ENCODE measurements at places on chromosomes 11 and 22.

GRCh38 chr11:45156201-45156600, 9.8 kb downstream of the PRDM11 start:
- DNase-seq: no peak

- no peak for DNase-seq
Observed at GRCh38 chr11:129694538-129694937, 121.1 kb upstream of the TMEM45B start.

- DNase-seq: no peak
Observed at GRCh38 chr11:11916981-11917399, 75.2 kb downstream of the USP47 start.

DNA sequence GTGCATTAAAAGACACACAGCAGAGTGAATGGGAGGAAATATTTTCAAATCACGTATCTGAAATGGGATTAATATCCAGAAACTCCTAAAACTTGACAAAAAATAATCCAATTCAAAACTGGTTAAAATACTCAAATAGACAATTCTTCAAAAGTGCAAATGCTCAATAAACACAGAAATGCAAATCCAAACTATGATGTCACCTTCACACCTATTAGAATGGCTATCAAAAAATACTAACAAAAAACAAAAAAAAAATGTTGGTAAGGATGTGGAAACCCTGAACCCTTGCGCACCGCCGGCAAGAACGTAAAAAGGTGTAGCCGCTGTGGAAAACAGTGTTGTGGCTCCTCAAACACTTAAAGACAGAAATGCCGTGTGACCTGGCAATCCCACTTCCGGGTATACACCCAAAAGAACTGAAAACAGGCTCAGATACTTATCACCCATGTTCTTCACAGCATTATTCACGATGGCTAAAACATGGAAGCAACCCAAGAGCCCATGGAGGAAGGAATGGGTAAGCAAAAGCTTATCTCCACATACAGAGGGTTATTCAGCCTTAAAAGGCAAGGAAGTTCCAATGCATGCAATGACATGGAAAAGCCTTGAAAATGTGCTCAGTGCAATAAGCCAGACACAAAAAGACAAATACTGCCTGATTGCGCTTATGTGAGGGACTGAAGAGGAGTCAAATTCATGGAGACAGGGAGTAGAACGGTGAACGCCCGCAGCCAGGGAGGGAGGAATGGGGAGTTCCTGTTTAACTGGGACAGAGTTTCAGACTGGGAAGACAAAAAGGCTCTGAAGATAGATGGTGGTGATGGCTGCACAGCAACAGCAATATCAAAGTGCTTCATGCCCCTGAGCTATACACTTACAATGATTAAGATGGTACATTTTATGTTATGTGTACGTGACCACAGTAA, 19.6 kb downstream of the BRD1 start:
- no peak for DNase-seq

DNA sequence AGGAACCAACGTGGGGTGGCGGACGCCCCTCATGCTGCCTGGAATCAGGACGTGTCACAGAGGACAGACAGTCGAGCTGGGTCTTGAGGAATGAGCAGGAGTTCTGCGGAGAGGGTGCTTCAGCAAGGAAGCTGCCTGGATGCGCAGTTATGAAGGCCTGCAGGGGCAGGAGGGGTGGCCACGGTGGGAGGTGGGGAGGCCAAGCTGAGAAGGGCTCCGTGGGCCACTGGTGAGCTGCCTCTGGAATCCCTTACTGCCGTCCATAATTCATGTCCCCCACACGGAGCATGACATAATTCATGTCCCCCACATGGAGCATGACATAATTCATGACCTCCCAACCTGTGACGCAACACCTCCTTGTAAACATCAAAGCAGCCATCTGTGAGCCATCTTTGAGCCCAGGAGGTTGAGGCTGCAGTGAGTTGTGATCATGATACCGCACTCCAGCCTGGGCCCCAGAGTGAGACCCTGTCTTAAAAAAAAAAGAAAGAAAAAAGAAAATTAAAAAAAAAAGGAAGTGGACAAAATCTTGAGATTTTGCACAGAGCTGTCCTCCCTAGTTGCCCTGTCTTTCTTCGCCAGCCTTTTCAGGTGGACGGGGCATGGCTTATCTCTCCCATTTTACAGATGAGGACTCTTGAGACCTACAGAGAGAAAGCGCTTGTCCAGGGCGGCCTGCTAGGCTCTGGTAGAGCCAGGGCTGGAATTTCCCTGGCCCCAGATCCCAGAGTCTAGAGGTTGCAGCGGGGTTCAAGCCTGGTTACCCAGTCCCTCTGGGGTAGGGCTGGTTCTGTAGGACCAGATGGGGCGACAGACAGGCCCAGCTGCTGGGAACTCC, 24.3 kb upstream of the PICK1 start:
- DNase-seq: no peak

DNA sequence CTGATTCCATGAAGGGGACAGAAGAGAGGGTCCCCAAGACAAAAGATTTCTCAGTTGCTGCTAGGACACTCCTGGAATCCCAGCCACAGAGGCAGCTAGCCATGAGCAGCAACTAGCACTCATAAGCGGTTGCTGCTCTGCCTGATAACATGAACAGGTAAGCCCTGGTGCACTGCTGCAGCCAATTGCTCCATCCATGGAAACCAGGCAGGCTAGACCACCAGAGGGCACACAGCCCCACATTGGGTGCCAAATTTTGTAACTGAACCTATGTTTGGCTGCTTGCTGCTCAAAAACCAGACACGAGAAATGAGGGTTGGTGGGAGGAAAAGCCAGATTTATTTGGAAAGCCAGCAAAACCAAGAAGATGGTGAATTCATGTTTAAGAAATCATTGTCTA, 21.9 kb upstream of the QSER1 start:
- no peak for DNase-seq

DNA sequence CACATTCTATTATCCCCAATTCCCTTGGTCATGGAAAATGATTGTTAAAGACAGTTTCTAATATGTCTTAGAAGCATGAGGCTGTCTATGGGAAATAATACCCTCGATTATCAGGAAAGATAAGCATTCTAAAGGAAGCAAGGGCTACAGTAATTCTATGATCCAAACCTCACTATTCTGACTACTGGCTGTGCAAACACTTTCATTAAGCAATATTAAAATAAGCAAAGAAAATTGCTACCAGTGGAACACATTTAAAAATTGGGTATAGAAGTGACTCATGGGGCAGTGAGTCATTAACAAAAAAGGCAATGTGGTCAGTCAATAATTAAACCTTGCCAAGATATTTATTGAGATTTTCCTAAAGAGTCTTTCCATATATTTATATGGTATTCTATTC, 1415.2 kb upstream of the TENM4 start:
- no peak for DNase-seq

DNA sequence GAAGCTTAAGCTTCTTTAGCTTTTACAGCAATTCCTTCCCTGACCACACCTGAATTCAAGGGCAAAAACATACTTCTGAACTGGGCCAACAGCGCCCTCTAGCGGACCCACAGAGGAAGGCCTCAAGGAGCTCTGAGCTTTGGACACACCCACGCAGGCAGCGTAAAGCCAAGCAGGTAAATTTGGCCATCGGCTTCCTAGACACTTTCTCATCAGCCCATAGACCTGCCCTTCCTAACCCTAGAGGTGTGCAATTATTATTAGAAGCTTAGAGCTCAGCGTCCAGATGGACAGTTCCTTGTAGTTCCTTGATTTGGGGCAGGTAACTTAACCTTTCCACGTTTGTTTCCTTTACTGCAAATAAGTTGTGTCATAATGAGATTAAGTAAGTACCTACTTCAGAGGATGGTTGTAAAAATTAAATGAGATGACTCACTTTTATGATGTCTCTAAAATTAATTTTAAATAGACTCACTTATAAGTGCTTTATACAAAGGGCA, 25.7 kb upstream of the HMGXB4 start:
- DNase-seq: no peak

DNA sequence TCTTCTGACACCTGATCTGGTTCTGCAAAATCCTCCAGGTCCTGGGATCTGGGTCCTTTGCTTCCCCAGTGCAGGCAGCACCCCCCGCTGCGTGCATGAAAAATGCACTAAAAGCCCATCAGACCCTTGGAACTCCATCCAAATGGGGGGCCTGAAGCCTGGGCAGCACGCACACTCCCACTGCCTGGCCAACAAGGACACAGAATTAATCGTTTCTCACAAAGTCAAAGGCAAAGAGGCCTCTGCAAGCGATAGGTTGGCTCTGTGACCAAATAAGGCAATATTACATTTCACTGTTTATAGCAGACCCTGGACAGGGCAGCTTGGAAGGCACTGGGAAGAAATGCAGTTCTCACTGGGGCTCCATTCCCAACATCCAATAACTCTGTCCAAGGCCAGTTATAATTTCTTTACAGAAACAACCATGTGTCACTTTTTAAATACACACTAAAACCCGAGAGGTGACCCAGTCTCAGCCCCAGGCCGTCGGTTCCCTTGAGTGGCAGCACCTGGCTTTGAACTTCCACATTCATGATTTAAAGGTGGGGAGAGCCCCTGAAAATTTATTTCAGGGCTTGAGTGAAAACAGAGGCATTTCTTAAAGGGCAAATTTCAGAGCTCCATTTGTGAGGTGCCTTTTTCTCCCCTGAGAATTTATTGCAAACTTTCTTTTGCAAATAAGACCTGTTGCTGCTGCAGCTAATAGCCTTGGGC, 114.4 kb upstream of the ANO1 start:
- DNase-seq: no peak

- DNase-seq: no peak
Observed at GRCh38 chr11:2586793-2587131, 113.0 kb downstream of the KCNQ1OT1 start.

- no peak for DNase-seq
Observed at GRCh38 chr22:19802894-19803735, 42.5 kb downstream of the TBX1 start.

DNA sequence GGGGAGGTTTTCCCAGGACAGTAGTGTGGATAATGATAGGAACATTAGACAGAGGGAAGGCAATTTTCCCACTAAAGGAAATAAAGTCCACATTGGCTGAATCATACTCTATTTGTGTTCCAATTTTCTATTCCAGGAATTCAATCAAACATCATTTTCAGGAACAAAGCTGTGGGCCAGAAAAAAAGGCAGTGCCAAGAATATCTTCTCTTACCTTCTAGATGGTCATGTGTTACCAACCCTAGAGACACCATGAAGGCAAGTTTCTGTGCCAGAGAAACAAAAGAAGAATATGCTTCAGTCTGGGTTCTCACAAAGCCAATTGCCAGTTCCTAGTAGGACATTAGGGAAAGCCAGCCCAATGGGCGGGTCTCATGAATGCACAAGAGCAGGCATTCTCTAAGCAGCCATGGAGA, 27.5 kb downstream of the LARGE2 start:
- no peak for DNase-seq

DNA sequence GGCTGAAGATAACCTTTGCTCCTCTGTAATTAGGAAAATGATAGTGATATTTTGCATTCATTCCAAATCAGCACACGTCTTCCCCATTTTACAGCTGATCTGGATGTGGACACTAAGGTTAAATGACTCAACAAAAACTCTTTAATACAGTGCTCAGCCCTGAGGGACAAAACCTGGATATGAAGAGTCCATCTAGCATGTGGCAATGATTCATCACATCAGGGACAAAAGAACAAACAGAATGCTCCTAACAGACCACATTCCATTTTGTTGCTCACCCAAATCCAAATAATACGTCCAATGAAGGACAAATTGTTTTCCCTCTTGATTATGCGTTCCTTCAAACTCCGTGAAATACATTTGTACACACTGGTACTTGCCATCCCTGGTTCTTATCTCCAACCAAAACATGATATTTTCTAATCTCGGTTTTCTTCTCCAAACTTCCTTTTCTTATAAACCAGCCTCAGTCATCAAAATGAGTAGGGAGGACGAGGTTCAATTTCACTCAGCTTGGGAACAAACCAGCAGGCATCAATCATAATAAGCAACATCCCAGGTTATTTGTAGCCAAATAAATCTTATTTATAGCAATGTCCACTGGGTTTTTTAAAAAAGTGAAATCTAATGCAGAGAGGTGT, 53.7 kb upstream of the MTMR2 start:
- DNase-seq: no peak

DNA sequence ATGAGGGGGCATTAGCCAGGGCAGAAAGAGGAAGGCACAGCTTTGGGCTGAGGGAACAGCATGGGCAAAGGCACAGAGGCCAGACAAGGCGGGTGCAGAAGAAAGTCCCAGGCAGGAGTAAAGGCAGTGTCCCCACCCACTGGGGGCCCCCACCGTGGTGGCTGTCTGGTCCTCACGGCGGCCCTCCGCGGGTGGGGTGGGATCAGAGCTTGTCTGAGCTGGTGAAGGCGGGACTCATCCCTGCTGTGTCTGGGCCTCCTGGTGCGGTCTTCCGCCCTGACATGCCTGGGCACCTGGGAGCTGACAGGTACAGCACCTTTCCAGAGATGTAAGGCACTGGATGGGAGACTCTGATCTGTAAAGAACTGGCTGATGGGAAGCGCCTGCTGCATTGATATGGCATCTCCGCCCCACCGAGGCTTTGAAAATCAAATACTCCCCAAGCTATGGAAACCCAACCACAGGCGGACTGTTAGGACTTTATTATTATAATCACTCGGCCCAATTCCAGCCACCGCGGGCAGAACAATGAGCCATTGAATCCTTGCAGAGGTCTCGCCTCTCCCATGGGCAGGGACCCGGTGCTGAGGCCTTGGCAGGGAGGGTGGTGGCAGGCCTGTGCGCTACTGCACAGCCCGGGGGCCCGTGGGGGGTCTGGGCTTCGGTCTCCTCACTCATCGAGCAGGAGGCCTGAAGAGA, 14.2 kb upstream of the GNB1L start:
- DNase-seq: no peak

DNA sequence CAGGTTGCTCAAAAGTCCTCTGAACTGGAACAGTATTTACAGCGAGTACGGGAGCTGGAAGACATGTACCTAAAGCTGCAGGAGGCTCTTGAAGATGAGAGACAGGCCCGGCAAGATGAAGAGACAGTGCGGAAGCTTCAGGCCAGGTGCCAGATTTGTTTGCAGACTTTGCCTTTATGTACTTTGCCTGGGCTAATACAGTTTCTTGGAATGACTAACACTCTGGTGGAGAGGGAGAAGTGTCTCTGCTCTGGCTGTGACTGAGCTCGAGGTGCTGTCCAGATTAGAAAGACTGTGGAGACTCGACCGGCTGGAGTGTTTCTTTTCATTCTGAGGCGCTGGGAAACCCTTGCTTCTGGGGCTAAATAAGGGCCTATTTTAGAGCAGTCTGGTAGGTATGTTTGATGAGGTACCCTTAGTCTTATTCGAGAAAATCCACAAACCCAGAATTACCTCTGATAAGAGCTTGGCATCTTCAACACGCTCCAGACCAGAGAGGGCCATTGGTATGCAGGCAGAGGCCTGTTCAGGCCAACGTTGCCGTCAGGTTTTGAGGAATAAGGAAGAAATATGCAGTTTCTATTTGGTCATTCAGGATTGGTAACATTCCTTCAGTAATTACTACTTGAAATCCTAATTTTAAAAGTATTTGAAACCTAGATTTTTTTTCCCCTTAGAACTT, 76.5 kb downstream of the SWAP70 start:
- no peak for DNase-seq

GRCh38 chr11:63551889-63552266, 11.3 kb downstream of the PLAAT2 start:
- no peak for DNase-seq

- no peak for DNase-seq
Observed at GRCh38 chr22:48819961-48820360, 1007.7 kb downstream of the BRD1 start.
